ENCODE measurements at places on chromosomes 1 and 21.

DNA sequence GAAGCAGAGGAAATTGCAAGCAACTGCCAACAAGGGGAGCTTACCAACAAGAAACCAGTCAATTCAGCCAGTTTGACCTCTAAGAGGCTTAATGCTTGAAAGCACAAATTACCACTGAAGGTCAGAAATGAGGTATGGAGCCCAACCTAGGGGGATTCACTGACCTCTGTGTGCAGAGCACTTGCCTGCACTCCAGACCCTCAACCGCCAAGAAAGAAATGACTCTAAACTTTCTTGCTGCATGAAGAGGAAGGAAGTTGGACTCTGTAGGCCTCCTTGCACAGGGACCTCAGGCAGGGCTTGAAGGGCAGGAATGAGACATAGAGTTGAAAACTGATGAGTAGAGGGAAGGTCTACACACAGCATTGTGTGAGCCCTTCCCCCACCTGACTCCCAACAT is 10.0 kb downstream of the ARMH1 start:
- no peak overlapping the region for H3K27ac ChIP-seq
- no peak overlapping the region for H3K4me3 ChIP-seq
- H3K4me1 ChIP-seq = no peaks in the 10 kb centered on the region
- no peaks in the 10 kb centered on the region for H3K27me3 ChIP-seq
- no peak for DNase-seq

- peaks cover 5% of the 10 kb centered on the region for H3K4me1 ChIP-seq
- H3K27me3 ChIP-seq = peaks cover 34% of the 10 kb centered on the region
- no peak overlapping the region for H3K27ac ChIP-seq
- H3K4me3 ChIP-seq = no peak overlapping the region
- H3K36me3 ChIP-seq = no peaks in the 10 kb centered on the region
- no peak for DNase-seq
These were observed 102.0 kb downstream of the DIRAS3 start for GRCh38 chr1:67948151-67949080.

DNA sequence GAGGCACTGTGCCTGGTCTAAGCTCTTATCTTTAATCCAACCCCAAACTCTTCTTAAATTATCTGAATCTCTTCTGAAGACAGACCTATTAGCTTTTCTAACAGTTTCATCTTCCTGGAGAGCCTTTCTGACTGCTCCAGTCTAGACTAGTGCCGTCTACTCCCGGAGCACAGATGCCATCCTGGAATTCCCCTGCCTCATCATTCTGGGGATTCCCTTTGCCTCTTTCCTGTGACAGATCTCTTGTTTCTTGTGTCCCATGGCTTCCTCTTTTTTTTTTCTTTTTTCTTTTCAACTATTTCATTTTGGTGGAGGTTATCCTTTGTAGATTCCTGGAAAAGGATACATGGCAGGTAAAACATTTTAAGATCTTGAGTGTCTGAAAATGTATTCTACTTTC is 11.7 kb downstream of the SEMA4A start:
- H3K27me3 ChIP-seq = no peaks in the 10 kb centered on the region
- H3K27ac ChIP-seq = no peak overlapping the region
- no peak overlapping the region for H3K4me3 ChIP-seq
- no peaks in the 10 kb centered on the region for H3K36me3 ChIP-seq
- H3K4me1 ChIP-seq = peaks cover 26% of the 10 kb centered on the region

DNA sequence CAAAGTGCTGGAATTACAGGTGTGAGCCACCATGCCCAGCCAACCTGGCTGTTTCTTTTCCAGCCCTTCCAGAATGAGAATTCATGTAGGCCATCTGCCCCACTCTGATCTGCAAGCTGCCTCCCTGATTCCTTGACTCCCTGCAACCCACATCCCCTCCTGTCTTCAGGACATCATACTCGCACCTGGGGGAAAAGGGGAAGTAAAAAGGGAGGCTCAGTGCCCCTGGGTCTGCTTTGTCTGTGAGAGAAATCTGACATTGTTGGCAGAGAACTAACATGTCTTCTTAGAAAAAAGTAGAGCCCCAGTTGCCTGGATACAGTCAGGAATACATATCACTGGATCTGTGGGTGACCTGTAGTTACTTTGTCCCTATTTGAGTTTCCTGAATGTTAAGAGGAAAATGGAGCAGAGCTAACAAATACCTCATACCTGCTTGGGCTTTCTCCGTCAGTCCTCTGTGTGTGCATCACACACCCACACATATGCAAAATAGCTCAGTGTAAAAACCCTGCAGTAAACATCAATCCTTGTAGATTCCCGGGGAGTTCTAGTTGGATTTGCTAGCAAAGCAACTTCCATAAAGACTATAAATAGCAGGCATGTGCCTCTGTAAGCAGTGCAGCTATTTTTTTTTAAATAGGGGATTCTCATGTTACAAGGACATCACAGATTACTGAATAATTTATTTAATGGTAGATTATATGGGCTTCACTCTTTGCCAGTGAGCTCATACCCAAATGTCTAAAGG is 62.9 kb downstream of the TEX35 start:
- no peak overlapping the region for H3K27ac ChIP-seq
- no peaks in the 10 kb centered on the region for H3K27me3 ChIP-seq
- H3K36me3 ChIP-seq = no peaks in the 10 kb centered on the region

Data from lung (tissue), 17 donors.